Activated naive CD4-positive, alpha-beta T cell treated with Interleukin-2 at 50 U/mL for 16 hours (primary cell): ENCODE measurements at places on chromosomes 6 and 20.

- DNase-seq = no peak
Observed at GRCh38 chr6:161353208-161353613, 79.3 kb upstream of the AGPAT4 start.

- DNase-seq = no peak
Observed at GRCh38 chr6:5540370-5540769, 279.1 kb downstream of the FARS2 start.

DNA sequence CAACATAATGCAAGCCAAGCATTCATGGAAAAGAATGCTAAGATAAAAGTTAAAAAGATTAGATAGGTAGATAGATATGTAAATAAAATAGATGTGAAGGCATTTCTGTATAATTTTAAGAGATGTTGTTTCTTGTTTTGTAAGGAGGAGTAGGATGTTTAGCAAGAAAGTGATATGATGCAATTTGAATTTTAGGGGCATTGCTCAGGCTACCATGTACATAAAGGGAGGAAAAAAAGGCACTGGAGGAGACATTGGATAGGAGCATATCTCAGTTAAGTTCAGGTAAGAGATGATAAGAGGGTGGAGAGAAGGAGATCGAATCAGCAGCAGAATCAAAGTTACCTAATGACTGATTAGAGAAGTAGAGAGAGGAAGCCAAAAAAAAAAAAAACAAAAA lies 194.7 kb downstream of the TENT5A start:
- DNase-seq = no peak

DNA sequence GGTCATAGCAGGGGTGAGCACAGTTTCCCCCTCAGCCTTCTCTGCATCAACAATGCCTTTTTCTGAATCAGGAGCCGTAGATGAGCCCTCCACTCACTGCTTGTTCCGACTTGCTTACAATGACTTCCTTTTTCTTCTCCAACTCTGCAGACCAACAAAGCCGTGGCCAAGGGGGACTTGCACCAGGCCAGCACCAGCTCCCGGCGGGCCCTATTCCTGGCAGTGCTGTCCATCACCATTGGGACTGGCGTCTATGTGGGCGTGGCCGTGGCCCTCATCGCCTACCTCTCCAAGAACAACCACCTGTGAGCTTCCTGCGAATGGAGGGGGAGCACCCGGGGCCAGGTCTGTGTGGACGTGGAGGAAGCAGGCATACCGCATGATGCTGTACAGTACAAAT lies 195.8 kb downstream of the SYNDIG1 start:
- no peak for DNase-seq

DNA sequence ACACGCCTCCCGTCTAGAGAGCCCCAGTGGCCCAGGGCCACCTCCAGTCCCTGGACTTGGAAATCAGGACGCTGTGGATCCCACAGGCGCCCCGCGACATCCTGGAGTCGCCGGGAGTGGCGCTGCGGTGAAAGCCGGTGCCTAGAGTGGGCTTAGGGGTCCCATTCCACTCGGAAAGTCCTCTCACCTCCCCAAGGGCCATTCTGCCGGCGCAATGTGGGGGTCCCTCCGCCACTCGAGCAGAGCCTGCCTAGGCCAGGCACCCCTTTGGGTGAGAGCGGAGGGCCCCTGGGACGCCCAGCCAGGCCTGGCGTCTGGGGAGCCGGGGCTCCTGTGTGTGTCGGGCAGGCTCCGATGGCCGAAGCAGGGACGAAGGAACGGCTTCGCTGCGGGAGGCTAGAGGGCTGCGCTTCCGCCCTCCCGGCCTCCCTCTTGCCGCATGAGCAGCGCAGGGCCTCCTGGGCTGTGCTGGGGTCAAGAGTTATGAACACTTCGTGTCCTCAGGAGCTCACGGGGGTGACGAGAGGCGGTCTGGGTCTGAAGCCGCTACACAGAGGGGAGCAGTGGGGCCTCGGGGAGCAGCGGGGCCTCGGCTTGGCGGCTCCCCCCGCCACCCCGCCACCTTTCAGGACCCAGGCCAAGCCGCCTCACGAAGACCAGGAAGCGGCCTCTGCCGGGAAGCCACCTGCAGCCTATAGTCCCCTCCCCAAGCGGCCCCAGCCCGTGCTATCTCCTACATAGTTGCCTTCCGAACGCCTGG lies 13.6 kb downstream of the POU3F2 start:
- DNase-seq = no peak

DNA sequence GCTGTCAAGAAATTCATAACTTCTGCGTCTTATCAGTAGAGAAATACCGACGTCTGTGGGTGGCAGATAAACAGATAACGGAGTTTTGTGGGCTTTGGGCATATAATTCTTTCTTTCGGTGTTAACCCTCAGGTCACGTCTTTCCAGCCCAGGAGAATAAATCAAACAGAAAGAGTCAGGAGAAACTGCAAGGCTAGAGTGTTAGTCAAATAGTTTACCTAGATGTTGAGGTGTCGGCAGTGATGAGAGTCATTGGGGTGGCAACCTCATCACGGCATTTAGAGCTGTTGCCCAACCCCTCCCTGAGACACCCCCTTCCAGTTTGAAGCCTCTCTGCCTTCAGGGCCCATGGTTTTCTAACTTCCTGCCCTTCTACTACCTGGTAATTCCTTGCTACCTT lies 49.5 kb downstream of the ADTRP start:
- peak; percentile 68 for DNase-seq
